Naive B cell (primary cell): ENCODE measurements at places on chromosomes 1 and 21.
A peak's percentile ranks its signal among the peaks of the same experiment; 100 is the strongest.

DNA sequence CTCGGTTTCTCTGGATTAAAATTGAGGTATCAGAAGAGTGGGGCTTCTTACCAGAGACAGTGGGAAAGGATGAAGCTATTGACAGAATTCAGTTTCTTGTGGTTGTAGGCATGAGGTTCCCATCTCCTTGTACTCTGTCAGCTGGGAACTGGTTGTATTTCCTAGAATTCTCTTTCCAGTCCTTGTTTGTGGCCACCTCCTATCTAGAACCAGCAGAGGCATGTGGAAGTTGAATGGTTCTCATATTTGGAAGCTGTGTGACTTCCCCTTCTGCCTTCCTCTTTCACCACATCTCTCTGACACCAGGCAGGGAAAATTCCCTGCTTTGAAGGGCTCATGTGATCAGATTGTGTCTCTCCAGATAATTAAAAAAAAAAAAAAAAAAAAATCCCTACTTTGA lies 457.7 kb upstream of the ADAMTS5 start:
- no peak for DNase-seq

GRCh38 chr1:17700945-17701810 lies 54.0 kb upstream of the ACTL8 start:
- no peak for DNase-seq

DNA sequence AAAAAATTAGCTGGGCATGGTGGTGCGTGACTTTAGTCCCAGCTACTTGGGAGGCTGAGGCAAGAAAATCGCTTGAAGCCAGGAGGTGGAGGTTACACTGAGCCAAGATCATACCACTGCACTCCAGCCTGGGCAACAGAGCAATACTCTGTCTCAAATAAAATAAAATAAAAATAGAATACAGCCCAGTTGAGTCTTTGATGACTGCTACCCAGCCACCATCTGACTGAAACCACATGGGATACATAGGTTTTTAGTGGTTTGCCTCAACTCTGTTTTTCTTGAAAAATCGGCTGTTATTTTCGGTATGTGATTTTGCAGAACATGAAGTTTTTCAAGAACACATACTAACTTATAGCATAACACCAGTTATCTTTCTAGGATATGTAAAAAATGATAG lies 46.5 kb downstream of the EPRS1 start:
- DNase-seq, result no peak

GRCh38 chr1:172499636-172500141 lies 33.3 kb upstream of the SUCO start:
- no peak for DNase-seq

DNA sequence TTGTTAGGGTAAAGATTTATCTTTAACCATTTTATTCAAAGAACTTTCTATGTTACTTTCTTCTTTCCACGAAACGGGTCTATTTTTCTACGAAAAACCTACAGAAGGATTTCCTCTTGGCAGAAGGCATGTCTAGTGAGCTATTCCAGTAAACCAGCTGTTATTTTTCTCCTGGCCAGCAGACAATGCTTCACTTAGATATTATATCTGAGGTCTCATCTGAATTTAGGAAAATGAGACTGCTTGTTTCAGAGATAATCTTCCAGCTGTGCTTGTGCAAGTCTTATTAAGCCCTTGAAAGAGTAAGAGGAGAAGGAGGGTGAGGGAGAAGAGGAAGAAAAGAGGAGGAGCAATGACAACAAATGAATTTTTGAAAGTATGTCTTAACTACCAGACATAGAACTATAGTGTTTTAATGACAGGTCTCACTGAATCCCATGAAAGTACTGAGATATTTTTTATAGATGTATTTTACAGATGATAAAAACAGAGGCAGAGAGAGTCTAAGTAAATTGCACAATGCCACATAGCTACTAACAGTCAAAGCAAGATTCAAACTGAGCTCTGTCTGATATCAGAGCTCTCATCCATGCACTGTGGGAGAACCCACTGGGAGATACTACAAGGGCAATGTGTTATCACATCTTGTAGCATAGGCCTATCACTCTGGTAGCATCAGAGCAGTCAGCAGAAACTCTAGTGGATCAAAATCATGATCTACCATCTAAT lies 54.6 kb upstream of the SAMSN1 start:
- DNase-seq, result no peak

- DNase-seq, result no peak
Observed at GRCh38 chr1:23354245-23354644, 10.2 kb upstream of the HNRNPR start.

DNA sequence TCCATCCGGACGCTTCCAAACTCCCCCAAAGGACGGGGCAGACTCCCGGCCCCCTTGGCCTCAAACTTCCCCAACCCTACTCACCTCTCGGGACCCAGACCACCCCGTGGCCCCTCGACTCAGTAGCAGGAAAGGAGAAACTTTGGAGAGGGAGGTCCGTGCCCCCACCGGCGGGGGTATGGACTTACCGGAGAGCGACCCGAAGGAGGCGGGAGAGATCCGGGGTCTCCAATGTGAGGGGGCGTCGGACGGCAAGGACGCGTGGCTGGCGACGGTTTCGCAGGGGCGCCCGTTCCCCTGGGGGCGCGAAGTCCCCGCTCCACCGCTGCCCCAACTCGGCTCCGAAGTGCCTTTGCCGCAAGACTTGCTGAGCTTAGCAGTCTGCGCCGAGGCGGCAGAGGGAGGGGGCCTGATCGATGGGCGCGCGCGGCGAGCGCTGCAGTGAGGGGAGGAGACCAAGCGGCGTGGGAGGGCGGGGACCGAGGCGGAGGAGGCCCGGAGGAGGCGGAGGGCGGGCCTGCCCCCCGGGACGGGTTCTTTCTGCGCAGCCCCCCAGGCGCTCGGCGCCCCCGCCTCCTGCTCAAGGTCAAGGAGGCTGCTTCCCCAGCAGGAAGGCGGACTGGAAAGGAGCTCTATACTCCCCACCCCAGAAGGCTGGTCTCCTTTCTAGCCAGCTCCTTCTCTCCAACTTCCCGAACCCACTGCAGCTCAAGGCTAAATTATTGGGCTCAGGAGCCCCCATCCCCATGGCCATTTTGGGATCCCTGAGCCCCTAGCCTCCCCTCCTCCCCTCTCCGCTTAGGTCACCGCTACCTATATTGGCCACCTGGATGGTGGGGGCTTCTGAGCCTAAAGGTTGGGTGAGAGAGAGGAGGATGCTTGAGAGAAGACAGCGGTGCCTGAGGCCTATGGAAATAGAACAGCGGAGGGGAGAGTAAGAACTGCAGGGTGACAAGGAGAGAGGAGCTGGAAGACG lies at the start of gene SYT2:
TSS of gene SYT2 (minus strand) at position 385 of the 976 bp plus-strand sequence. CDS start 104,682 bp downstream, outside the sequence.
- no peak for DNase-seq

DNA sequence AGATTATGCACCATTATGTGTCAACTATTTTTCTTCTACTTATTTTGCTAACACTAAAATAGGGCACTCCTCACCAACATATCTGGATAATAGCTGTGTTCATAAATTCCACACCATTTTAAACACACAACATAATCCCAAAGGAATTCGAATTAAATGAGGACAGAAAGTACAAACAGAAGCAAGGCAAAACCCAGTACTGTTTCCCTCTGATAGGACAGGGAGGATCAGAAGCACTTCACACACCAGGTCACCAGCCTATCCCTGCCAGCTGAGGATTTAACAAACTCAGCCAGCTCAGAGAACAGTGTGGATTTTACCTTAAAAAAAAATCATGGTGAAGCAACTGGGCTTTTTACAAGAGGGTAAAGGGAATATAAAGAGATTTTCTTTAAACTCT lies 20.0 kb downstream of the CRYZ start:
- no peak for DNase-seq

GRCh38 chr1:202086579-202087350 lies 36.0 kb upstream of the GPR37L1 start:
- DNase-seq, result no peak

- no peak for DNase-seq
Observed at GRCh38 chr1:98078596-98078995, 157.8 kb upstream of the DPYD start.

DNA sequence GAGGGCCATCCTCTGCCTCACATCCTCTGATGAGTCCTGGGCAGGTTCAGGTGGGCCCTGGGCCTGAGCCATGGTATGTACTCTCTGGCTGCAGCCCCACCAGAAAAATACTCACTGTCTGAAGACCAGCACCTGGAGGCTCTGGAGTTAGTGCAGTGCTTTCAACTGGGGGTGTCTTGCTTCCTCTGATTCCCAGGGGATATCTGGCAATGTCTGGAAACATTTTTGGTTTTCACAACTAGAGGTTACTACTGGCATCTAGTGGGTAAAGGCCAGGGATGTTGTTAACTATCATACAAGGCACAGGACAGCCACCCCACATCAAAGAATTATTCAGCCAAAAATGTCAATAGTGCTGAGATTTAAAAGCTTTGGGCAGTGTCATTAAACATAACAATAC lies 152.7 kb downstream of the HIVEP3 start:
- DNase-seq, result no peak

GRCh38 chr1:186076006-186076405 lies 299.0 kb downstream of the TPR start:
- no peak for DNase-seq

DNA sequence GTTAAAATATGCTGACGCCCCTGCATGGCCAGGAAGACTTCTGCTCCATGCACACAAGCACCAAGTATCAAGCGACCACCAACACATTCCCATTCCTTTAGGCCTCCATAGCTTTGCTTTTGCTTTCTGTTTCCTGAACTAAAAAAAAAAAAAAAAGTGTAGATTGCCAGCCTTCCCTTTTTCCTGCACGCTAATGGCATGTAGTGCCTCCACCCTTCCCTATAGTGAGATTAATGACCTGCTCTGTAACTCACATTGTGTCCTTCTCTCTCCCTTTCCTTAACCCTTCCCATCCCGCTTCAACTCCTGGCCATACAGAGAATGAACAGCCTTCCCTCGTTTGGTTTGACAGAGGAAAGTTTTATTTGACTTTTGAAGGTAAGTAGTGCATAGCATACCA lies 57.1 kb upstream of the DYNLT5 start:
- no peak for DNase-seq

- DNase-seq, result no peak
Observed at GRCh38 chr1:221394011-221394544, 347.8 kb downstream of the DUSP10 start.

DNA sequence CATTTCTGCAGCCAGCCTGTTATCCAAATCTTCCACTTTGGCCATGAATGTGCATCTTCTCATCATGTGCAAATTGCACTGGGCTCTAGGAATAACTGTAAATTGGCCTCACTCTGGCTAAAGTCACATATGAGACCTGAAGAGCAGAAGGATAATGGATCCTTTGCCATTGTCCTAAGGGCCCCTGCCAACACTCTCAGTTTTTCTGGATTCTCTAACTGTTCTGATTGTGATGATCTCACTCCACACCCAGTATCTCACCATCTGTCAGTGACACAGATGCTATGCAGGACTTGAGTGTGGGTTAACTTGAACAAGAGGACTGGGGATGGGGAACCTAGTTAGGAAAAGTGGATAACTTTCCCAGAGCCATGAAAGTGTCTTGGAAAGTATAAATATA lies 8.5 kb upstream of the FYB2 start:
- DNase-seq, result no peak

GRCh38 chr1:21005466-21006239 lies 171.0 kb downstream of the EIF4G3 start:
- no peak for DNase-seq

- no peak for DNase-seq
Observed at GRCh38 chr1:104028416-104029035, 278.8 kb downstream of the AMY1C start.

DNA sequence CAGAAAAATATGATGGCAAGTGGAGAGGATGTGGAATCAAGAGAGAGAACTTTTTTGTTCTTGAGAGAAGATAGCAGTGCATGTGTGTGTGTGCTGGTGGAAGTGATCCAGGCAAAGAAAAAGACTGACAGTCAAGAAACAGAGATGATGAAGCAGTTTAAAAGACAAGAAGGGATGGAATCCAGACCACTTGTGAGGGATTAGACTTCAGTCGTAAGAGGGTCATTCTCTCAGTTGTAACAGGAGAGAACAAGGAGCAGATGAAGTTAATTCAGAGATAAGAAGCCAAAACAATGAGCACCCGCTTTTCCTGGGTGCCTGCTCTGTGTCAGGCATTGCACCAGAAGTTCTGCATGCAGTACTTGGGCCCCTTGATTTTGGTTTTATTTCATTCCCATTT lies 76.6 kb downstream of the RNF220 start:
- no peak for DNase-seq

- DNase-seq, result no peak
Observed at GRCh38 chr1:64664299-64664698, 80.6 kb upstream of the RAVER2 start.

DNA sequence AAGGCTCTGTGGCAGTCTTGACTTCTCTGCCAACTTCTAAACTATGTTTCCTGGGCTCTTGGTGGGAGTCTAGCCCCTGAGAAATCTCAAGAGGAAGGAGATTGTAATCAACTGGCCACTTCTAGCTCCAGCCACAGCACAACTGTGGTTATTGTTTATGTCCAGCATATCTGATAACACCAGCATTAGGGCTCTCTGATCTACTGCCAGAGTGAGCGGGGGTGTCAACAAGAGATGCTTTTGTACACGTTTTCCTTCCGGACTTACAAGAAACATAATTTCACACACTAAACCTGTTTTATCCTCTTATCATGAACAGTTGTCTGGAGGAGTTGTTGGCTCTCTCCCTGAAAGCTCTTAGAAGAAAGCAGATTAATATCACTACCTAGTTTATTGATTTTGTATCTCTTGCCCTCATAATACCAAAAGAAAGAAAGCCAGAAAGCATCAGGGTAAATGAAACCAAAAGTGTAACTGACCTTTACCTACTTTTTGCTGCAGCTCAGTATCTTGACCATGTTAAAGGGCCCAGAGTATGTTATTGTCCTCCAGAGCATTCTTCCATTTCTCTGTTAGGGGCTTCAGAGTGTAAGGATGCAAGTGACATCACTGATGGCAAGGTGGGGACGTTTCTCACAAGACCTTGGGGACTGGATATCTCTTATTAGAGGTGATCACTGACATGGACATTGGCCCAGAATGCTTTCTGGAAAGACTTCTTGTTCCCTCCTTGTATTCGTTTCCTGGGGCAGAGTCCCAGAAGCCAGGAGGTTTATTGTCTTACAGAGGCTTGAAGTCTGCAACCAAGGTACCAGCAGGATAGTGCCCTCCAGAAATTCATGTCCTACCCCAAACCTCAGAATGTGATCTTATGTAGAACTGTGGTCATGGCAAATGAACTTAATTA lies 9.6 kb upstream of the SH2D1B start:
- no peak for DNase-seq

- DNase-seq, result no peak
Observed at GRCh38 chr1:31755197-31755611, 8.9 kb downstream of the ADGRB2 start.

- peak; percentile 77 for DNase-seq
Observed at GRCh38 chr1:225896937-225897549, 8.1 kb upstream of the LEFTY1 start.

- DNase-seq, result no peak
Observed at GRCh38 chr1:85681087-85681486, 27.1 kb downstream of the ZNHIT6 start.

GRCh38 chr1:11482198-11482597 lies 3.2 kb downstream of the DISP3 start:
- DNase-seq, result no peak

- DNase-seq, result no peak
Observed at GRCh38 chr1:10132852-10133251, 77.5 kb upstream of the KIF1B start.

GRCh38 chr1:71621785-71622184 lies 541.0 kb upstream of the ZRANB2 start:
- no peak for DNase-seq
